GM06990 (cell line): ENCODE measurements at places on chromosomes 5 and 9.

DNA sequence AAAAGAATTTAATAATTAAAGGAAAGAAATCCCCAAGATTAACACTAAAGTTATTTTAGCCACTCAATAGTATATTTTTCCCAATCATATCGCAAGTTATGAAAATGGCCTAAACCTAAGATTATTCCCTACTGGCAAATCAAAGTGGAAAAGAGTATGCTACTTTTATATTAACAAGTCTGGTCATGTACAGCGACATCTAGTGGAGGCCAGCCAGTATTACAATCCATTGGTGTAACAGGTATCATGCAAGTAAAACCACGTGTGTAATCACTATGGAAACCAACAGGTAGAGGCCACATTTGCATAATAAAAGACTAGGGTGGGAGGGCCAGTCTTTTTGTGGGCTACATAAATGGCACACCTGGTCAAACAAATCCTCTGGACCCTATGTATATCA, 976.4 kb upstream of the CDH9 start:
- no peak for DNase-seq

- no peak for DNase-seq
These were observed 19.3 kb upstream of the SMIM32 start for GRCh38 chr5:136212252-136212721.

DNA sequence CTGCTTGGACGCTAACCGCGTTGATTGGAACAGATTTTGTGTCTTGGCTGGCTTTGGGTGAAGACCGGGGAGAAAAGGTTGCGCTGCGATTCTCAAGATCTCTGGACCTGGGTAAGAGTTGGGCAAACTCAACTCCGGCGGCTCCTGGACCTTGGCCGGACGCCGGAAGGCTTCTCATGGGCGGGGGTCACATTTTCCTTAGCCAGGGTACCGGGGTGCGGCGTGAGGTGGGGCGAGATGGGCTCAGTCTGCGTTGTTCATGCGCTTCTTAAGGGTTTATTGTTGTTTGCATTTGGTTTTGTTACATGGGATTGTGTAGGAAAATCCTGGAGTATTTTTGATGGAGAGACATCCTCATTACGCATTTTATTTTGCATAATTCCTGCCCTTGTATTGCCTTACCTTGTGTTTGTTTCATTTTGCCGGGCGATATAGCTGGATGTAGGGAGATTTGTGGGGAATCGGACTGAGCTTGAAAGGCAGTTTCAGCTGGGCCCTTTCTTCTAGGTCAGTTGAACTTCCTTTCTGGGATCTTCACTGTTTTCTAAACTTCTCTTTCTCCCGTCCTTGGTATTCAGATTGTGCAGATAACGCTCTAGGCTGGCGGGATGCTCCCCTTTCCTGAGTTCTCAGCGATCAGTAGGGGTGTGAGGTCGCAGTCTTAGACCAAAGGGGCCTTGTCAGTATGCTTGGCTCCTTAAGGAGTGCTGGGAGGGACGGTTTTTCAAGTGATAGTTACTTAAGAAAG, 524 bp downstream of the MEGF10 start:
- no peak for DNase-seq

GRCh38 chr9:91536211-91536691, 112.6 kb upstream of the NFIL3 start:
- DNase-seq, result no peak

- DNase-seq, result no peak
These were observed 274.2 kb upstream of the SMC2 start for GRCh38 chr9:103819936-103820335.

DNA sequence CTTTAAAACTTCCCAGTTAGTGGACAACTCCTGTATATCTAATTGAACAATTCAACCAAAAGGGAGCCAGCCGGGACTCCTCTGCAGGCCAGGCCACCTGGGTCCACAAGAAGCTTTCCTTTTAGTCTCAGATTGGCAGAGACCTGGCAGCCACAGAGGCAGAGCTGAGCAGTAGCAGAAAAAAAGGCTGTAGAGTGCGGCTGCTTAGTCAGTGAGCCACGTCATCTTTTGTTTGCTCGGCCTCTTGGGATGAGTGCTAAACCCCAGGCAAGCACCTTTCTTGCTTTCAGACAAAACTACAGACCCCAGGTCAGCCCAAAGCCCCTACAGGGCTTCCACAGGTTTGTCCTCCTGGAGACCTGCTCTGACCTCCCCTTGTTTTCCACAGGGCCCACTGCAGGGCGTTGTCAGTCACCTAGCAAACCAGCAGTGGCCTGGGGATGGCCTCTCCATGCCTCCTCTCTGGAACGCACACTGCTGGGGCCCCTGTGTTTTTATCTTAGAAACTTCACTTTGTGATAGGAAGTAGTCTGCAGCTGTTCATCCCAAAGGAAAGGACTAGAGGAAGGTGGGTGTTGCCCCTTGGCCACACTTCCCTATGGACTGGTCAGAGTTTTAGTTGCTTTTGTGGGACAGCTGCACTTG, 49.9 kb downstream of the SHB start:
- no peak for DNase-seq

- DNase-seq, result no peak
These were observed 338.8 kb upstream of the ATP10B start for GRCh38 chr5:161190778-161191177.

DNA sequence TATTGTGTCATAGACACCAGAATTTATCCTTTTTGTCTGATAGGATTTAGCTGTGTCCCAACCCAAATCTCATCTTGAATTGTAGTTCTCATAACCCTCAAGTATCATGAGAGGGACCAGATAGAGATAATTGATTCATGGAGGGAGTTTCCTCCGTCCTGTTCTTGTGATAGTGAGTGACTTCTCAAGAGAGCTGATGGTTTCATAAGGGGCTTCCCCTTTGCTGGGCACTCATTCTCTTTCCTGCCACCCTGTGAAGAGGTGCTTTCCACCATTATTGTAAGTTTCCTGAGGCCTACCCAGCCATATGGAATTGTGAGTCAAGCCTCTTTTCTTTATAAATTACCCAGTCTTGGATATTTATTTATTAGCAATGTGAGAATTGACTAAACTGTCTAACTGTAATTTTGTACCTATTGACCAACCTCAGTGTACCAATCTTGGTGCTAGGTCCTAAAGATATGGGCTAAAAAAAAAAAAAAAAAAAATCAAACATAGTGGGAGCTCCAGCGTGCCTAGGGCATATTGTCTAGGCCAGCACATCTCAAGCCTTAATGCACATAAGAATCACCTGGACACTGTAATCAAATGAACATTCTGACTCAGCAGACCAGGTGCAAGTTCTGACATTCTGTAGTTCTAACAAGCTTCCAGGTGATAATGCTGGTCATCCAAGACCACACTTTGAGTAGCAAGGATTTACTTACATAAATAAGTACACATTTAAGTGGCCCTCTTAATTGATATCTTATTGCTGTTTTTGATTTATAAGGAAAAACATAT, 30.5 kb downstream of the ST8SIA4 start:
- DNase-seq, result no peak
